ENCODE measurements at places on chromosomes 2 and 18. TPM values are rescaled to one million over a fixed set of nuclear protein-coding genes. Genes with fewer than 3 reads are reported as not detected.

GRCh38 chr2:199462956-199463692 lies 5.4 kb upstream of the SATB2 start:
- H3K4me1 ChIP-seq: peaks cover 30% of the 10 kb centered on the region
- peak overlapping the region; percentile 83 for H3K27ac ChIP-seq
- H3K4me3 ChIP-seq: peak overlapping the region; percentile 98
- DNase-seq: peak; percentile 90
- no peaks in the 10 kb centered on the region for H3K36me3 ChIP-seq

GRCh38 chr2:108637304-108637669 lies 82.0 kb upstream of the RANBP2 start:
- peaks cover 40% of the 10 kb centered on the region for H3K4me1 ChIP-seq
- DNase-seq: no peak
- H3K4me3 ChIP-seq: no peak overlapping the region
- H3K27me3 ChIP-seq: no peaks in the 10 kb centered on the region

- H3K4me1 ChIP-seq: no peaks in the 10 kb centered on the region
- H3K4me3 ChIP-seq: no peak overlapping the region
- no peaks in the 10 kb centered on the region for H3K27me3 ChIP-seq
- H3K27ac ChIP-seq: no peak overlapping the region
- no peak for DNase-seq
Measured at GRCh38 chr18:33183136-33183535, 257.4 kb downstream of the CCDC178 start.

- peaks cover 9% of the 10 kb centered on the region for H3K27me3 ChIP-seq
- H3K27ac ChIP-seq: no peak overlapping the region
- DNase-seq: no peak
- H3K36me3 ChIP-seq: no peaks in the 10 kb centered on the region
Measured at GRCh38 chr2:48723129-48723528, 32.4 kb downstream of the LHCGR start.

- H3K27me3 ChIP-seq: no peaks in the 10 kb centered on the region
- H3K27ac ChIP-seq: no peak overlapping the region
- no peak overlapping the region for H3K4me3 ChIP-seq
- no peak for DNase-seq
- H3K4me1 ChIP-seq: no peaks in the 10 kb centered on the region
Measured at GRCh38 chr2:232655392-232655791, 22.0 kb downstream of the EFHD1 start.

DNA sequence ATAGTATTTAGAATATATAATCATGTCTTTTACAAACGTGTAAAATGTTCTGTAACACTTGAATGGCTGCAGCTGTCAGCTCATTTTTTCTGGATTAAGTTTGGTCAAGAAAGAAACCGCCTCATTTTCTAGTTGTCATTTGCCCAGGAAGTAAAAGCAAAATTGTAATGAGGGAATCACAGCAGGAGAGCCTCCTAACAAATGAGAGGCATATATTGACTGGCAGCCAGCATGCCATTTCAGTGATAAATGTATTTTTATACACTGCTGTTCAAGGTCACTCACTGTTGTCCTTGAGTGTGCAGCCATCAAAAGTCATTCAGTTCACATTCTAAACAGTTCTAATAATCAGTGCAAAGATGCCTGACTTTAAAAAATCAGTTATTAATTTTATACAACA lies 144.3 kb upstream of the BOD1L2 start:
- no peak overlapping the region for H3K27ac ChIP-seq
- H3K27me3 ChIP-seq: no peaks in the 10 kb centered on the region
- H3K36me3 ChIP-seq: no peaks in the 10 kb centered on the region
- DNase-seq: no peak

GRCh38 chr18:471716-472115 lies 28.8 kb downstream of the COLEC12 start:
- H3K4me3 ChIP-seq: no peak overlapping the region
- no peak overlapping the region for H3K27ac ChIP-seq
- H3K36me3 ChIP-seq: no peaks in the 10 kb centered on the region
- H3K27me3 ChIP-seq: no peaks in the 10 kb centered on the region

- DNase-seq: no peak
- no peaks in the 10 kb centered on the region for H3K36me3 ChIP-seq
- H3K4me1 ChIP-seq: no peaks in the 10 kb centered on the region
Measured at GRCh38 chr18:30245766-30246455, 796.6 kb downstream of the DSC3 start.

DNA sequence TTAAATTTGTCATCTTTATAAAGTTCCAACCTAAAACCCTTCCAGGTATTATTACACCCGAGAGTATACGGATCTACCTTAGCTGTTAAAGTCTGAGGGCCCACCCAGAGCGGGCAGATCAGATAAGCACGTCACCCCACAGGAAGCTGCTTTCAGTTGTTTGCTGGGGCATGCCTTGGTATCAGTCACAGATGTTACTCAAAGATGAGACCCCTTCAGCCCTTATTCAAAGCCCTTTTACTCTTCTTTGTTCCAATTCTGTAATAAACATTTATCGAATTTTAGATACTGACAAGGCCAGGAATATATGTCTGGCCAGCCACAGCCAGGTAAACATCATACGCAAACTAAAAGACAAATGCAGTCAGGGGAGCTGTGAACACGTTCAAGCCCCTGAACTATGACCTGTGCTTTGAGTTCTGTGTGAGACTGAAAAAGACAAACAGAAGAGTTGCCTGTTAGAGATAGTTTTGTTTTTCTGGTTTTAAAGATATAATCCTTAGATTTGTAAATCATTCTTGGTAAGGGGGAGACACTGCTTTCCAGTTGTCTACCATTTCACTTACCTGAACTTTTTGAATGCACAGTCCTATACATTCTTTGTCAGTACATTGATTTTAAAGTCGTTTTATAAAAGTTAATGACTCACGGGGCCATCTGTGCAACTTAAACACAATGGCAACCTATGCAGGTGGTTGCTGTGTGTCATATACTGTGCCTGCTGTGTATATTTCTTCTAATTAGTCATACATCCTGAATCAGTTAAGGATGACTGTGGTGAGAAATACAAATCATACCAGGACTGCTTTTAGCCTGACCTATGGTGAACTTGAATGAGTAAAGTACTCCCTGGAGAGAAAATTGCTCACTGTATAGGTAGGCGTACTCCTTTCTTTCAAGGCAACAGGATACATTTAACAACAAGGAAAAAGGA lies 100.5 kb upstream of the ITPRID2 start:
- no peaks in the 10 kb centered on the region for H3K27me3 ChIP-seq
- peak overlapping the region; percentile 77 for H3K27ac ChIP-seq
- no peak overlapping the region for H3K4me3 ChIP-seq
- peaks cover 24% of the 10 kb centered on the region for H3K4me1 ChIP-seq
- H3K36me3 ChIP-seq: no peaks in the 10 kb centered on the region

- DNase-seq: no peak
- no peak overlapping the region for H3K4me3 ChIP-seq
- no peak overlapping the region for H3K27ac ChIP-seq
Measured at GRCh38 chr2:28631514-28632206, 120.0 kb upstream of the PPP1CB start.

- H3K4me1 ChIP-seq: peaks cover 34% of the 10 kb centered on the region
- no peak overlapping the region for H3K4me3 ChIP-seq
- no peaks in the 10 kb centered on the region for H3K27me3 ChIP-seq
- H3K36me3 ChIP-seq: no peaks in the 10 kb centered on the region
- H3K27ac ChIP-seq: peak overlapping the region; percentile 59
- DNase-seq: no peak
Measured at GRCh38 chr2:36461039-36461681, 105.6 kb downstream of the CRIM1 start.

DNA sequence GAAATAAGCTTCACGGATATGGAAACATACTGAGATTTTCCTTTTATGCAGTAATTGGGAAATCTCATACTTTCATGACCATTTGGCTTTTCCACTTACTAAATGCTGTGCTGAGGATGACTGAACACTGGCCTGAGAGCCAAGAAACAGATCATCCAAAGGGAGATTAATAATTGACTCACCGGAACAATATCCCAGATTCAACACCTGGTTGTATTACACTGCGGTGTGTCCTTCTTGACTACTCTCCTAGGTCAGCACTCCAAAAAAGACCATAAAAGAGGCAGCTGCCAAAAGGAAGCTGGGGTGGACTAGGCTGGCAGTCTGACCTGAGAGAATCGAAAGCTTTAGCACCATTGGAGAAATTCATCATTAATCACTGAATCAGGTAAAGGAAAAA lies 469.1 kb downstream of the CBLN2 start:
- H3K27me3 ChIP-seq: no peaks in the 10 kb centered on the region
- no peaks in the 10 kb centered on the region for H3K4me1 ChIP-seq
- DNase-seq: no peak
- H3K27ac ChIP-seq: no peak overlapping the region

- H3K36me3 ChIP-seq: no peaks in the 10 kb centered on the region
- DNase-seq: no peak
- no peak overlapping the region for H3K4me3 ChIP-seq
- no peak overlapping the region for H3K27ac ChIP-seq
Measured at GRCh38 chr2:78535395-78535794, 490.1 kb upstream of the REG3G start.

DNA sequence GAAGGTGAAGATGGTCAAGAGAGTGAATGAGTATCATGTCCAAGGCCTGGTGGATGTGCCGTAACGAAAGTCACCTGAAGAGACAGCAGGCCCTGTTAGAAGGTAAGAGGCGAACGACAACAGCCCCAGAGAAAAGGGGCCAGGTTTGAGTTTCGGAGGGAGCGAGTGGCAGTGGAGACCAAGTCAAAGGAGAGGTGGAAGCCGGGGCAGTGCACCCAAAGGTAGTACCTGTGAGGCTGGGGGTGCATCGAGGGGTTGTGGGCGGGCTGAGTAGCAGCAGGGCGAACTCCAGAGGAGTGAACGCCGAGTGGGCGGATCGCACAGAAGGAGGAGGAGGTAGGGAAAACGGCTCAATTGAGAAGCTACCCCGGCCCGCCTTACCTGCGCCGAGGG lies 358 bp downstream of the USP37 start:
- H3K36me3 ChIP-seq: no peaks in the 10 kb centered on the region
- H3K4me1 ChIP-seq: peaks cover 32% of the 10 kb centered on the region
- DNase-seq: no peak
- peak overlapping the region; percentile 89 for H3K4me3 ChIP-seq

DNA sequence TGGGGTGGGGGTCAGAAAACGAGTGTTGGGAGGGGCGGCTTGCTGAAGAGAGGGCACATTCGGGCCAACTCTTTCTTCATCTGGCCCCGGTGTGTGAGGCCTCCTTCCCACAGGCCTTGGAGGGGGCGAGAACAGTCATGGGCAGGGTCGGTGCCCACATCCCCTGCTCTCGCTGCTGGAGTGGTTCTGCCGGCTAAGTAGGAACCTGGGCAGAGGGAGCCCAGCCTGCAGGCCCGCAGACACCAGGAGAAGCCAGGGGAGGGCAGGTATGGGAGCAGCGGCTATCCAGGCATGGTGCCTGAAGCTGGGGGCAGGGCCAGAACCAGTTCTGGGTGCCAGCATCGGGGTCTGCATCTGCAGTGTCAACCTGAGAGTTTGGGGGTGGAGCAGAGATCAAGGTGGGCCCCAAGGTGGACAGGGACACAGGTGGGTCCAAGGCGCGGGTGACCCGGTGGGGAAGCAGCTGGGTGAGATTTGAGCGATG lies 46.6 kb upstream of the HPCAL1 start:
- DNase-seq: no peak
- H3K27ac ChIP-seq: no peak overlapping the region
- H3K4me3 ChIP-seq: no peak overlapping the region
- H3K36me3 ChIP-seq: no peaks in the 10 kb centered on the region
- no peaks in the 10 kb centered on the region for H3K27me3 ChIP-seq

GRCh38 chr2:29113891-29114321 lies 1.3 kb upstream of the CLIP4 start:
- DNase-seq: peak; percentile 58
- H3K4me1 ChIP-seq: no peaks in the 10 kb centered on the region
- H3K36me3 ChIP-seq: no peaks in the 10 kb centered on the region

DNA sequence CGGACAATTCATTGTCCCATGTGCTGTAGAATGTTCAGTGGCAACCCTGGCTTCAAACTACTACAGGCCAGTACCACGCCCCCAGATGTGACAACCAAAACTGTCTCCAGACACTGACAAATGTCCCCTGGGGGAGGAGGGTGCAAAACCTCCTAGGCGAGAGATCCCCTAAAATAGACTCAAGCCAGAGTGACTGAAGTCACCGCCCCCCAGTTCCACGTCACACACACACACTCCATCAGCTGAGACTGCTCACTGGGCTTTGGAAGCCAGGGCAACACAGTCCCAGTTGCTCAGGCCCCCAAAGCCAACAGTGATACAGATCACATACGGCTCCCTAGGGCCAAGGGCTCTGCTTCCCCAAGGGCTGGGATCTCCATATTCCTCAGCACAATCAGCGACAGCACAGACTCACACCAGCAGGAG lies 19.1 kb downstream of the HDAC4 start:
- peaks cover 3% of the 10 kb centered on the region for H3K4me1 ChIP-seq
- H3K4me3 ChIP-seq: no peak overlapping the region
- H3K27ac ChIP-seq: no peak overlapping the region
- no peak for DNase-seq

GRCh38 chr2:101190747-101191516 lies 39.8 kb upstream of the TBC1D8 start:
- no peak overlapping the region for H3K4me3 ChIP-seq
- H3K27ac ChIP-seq: no peak overlapping the region
- H3K36me3 ChIP-seq: no peaks in the 10 kb centered on the region

DNA sequence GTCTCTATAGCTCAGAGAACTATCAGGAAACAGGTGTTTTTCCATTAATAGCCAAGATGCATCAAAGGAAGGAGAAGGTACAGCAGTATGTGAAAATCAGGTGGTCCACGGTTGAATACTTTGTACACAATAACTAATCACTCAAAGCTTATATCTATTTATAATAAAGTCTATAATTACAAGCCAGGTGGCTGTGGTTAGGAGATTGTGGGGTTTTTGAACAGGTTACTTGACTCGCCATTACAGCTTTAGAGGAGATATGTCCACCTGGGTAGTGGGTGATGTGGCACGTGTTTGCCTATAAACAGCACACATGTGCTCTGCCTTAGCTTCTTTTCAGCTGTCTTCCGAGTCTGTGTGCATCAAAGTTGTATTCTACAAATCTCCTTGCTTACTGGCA lies 892.2 kb upstream of the ZEB2 start:
- DNase-seq: no peak
- H3K27ac ChIP-seq: no peak overlapping the region
- H3K36me3 ChIP-seq: no peaks in the 10 kb centered on the region
- H3K4me3 ChIP-seq: no peak overlapping the region

DNA sequence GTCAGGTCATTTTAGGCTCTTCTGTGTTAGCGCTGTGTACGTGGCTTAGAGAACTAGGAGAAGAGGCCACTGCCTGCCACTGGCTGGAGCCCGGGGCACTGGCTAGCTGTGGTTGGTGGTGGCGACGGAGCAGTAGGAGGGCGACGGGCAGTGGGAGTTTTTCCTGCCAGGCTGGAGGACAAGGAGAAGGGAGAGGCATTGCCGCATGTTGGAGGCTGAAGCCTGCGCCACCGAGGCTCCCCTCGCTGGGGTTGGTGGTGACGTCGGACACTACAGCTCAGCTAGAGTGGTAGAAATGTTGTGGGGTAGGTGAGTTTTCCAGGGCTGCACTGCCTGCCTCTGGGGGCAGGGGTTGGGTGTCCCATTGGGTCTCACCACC lies 41.7 kb upstream of the IMP4 start:
- H3K36me3 ChIP-seq: no peaks in the 10 kb centered on the region
- peaks cover 25% of the 10 kb centered on the region for H3K27me3 ChIP-seq
- no peaks in the 10 kb centered on the region for H3K4me1 ChIP-seq
- DNase-seq: no peak
- no peak overlapping the region for H3K27ac ChIP-seq

Gene NETO1
- total RNA-seq: 0.95 TPM

Gene METTL8
- total RNA-seq: 14.7 TPM

Gene TBR1
- total RNA-seq: not detected

Gene KIF1A
- 3.4 TPM for total RNA-seq

Gene CHRNA1
- 3.0 TPM for total RNA-seq

Gene C1QL2
- total RNA-seq: not detected

Gene ABCG8
- total RNA-seq: 0.41 TPM

Gene TMEM178A
- 2.3 TPM for total RNA-seq

Gene ZBTB7C
- 38.4 TPM for total RNA-seq

Gene IKZF2
- 15.6 TPM for total RNA-seq

Gene TGFA
- total RNA-seq: 47.5 TPM

Data from transverse colon (tissue), 4 donors.